T-cell (primary cell): ENCODE measurements at places on chromosomes 7 and 10.

DNA sequence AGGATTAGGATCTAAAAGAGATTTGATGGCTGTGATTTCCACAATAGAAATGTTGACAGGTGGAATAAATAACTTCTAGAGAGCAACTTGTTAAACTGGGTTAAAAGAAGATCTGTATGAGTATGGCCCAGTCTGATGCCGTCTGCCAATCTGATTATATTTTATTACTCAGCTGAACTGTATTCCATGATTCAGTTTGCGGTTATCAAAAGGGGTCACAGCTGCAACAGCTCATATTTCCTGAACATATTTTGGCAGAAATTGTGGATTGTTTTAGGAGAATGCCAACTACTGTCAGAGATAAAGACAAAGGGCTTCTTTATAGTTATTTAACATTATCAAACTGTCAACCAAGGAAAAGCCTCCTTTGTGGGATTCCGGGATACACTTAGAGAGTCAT is 244.8 kb upstream of the MINDY3 start:
- DNase-seq = no peak

DNA sequence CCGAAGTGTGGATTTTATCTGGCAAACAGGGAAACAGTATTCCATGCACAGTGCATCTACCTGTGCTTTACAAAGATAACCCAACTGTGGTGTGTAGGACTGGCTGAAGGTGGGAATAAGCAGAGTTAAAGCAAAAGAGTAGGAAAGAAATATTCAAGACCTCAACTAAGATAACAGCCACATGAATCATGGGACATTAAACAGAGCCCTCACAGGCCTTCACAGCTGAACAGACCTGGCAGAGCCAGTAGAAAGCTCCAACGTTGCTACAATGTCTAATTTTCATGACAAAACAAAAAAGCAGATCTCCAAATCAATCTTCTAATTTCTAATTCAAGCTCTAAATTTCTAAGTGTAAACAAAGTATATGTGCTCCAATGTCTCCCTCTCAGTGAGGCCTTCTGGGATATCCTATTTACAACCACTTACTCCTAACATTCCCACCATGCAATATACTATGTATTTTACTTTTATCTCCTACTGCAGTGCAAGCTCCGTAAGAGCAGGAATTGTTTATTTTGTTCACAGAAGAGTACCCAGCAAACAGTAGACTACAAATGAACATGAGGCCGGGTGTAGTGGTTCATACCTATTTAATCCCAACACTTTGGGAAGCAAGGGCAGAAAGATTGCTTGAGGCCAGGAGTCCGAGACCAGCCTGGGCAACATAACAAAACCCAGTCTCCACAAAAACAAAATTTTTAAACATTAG is 63.5 kb downstream of the UBE2H start:
- DNase-seq = no peak

- DNase-seq = no peak
These were observed 29.2 kb downstream of the COA1 start for GRCh38 chr7:43700059-43700501.

DNA sequence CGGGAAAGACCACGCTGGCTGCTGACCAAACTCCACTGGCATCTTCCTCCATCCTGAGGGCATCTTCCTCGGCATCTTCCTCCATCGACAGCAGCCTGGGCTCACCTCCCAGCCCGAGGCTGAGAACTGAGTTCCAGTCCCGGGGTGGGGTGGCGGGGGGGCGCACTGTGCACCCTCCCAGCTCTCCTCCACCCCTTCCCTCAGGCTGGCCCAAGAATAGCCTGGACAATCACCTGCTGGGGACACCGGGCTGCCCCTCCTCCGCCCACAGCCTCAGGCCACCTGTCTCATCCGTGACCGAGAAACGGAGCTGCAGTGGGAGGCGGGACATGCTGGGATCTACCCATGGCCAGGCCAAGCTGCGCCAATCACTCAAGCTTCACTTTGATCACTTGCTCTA is 37.2 kb downstream of the DIP2C start:
- DNase-seq = no peak

GRCh38 chr10:111281516-111281915 is 204.7 kb downstream of the ADRA2A start:
- no peak for DNase-seq

GRCh38 chr7:98870807-98871491 is 1.1 kb upstream of the TMEM130 start:
- no peak for DNase-seq

GRCh38 chr7:80873140-80873539 is 45.7 kb downstream of the SEMA3C start:
- no peak for DNase-seq
